Daoy (cell line): ENCODE measurements at places on chromosomes 12 and 14.

- DNase-seq: no peak
Observed at GRCh38 chr12:125687403-125687802, 622.2 kb downstream of the AACS start.

DNA sequence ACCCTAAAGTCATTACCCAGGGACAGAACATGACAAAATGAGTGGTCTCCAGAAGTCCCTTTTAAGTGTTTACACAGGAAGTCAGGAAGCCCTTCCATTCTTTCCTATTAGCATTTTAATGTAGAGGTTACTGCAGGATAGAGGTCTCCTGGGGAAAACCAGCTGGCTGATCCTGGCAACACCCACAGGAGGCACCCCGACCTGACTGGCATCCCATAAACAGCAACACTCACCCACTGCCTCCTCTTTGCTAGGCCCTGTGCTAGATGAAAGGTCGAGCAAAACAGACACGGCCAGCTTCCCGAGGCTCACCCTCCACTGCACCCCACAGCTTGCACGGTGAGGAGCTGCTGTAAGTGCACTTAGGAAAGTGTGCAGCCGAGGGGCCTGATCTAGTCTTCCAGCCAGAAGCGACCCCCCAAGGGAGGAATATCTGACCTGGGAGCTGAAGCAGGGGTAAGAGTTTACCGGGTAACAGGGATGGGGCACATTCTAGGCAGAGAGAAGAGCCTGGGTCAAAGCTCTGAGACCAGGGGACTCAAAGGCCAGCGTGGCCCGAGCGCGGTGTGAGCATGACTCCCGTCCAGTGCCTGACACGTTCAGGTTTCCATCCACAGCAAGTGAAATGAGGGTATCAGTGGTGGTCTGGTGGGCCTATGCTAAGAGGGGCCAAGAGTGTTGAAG, 9.0 kb downstream of the DAZAP2 start:
- DNase-seq: no peak

- no peak for DNase-seq
Observed at GRCh38 chr14:50308363-50308915, 3.6 kb downstream of the L2HGDH start.

- no peak for DNase-seq
Observed at GRCh38 chr14:23621204-23621931, 14.8 kb upstream of the DHRS2 start.

- no peak for DNase-seq
Observed at GRCh38 chr12:11905534-11905933, 165.2 kb upstream of the BCL2L14 start.

DNA sequence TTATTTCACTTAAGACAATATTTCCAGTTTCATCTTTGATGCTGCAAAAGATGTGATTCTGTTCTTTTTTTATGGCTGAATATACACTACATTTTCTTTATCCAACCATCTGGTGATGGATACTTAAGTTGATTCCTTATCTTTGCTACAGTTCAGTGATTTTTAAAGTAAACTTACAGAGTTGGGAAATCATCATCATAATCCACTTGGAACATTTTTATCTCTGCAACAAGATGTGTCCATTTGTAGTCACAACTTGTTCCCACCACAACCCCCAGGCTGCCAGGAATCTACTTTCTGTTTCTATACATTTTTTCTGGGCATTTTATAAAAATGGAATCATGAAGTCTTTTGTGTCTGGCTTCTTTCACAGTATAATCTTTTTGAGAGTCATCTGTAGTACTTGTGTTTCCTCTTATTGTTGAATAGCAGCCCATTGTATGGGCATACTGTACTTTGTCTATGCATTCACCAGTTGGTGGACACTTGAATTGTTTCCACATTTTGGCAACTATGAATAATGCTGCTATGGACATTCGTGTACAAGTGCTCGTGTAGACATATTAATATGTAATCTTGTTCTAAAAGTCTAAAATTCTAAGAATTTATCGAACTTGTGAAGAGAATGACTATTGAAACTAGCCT, 212.5 kb upstream of the DDHD1 start:
- DNase-seq: no peak

- DNase-seq: peak; percentile 70
Observed at GRCh38 chr12:115232455-115233156, 548.6 kb upstream of the TBX3 start.

- no peak for DNase-seq
Observed at GRCh38 chr14:99853206-99853605, 60.0 kb downstream of the EML1 start.

GRCh38 chr12:18267427-18268099, 6.2 kb downstream of the PIK3C2G start:
- DNase-seq: no peak

DNA sequence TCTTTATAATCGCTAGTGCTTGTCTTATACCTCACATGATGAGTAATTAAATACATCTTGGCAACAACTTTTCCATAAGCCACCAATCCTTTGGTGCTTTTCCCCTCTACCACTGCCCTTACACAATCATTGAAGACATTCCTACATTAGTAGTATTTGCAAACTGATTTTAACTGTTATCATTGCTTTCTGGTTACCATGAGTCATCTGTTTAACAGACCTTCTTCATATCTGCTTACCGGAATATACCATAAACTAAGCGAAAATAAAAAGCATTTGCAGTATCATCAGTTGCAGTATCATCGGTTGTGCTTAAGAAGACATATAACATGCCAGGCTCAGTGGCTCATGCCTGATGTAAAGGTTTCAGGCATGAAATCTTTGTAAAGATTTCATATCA, 54.8 kb upstream of the PLEKHA5 start:
- DNase-seq: no peak

GRCh38 chr12:47155457-47156166, 75.9 kb upstream of the AMIGO2 start:
- DNase-seq: peak; percentile 54

DNA sequence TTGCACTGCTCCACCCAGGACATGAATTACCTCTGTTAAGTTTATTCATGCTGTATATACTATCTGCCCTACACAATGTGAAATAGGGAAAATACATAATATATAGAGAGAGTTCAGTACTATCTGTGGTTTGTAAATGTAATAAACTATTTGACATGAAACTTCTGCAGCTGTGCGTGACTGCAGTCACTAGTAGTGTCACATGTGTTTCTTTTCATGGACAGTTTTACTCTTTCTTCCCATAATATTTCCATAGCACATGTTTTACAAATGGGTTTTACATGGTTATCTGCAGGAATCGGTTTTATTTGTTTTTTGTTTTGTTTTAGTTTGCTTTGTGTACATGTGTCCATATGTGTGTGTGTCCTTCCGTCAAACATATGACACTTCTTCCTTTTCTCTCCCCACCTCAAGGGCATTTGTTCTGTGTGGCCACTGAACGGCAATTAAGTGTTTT, 1644.1 kb upstream of the FLRT2 start:
- DNase-seq: no peak

- DNase-seq: no peak
Observed at GRCh38 chr12:29546000-29546399, 48.5 kb upstream of the OVCH1 start.

DNA sequence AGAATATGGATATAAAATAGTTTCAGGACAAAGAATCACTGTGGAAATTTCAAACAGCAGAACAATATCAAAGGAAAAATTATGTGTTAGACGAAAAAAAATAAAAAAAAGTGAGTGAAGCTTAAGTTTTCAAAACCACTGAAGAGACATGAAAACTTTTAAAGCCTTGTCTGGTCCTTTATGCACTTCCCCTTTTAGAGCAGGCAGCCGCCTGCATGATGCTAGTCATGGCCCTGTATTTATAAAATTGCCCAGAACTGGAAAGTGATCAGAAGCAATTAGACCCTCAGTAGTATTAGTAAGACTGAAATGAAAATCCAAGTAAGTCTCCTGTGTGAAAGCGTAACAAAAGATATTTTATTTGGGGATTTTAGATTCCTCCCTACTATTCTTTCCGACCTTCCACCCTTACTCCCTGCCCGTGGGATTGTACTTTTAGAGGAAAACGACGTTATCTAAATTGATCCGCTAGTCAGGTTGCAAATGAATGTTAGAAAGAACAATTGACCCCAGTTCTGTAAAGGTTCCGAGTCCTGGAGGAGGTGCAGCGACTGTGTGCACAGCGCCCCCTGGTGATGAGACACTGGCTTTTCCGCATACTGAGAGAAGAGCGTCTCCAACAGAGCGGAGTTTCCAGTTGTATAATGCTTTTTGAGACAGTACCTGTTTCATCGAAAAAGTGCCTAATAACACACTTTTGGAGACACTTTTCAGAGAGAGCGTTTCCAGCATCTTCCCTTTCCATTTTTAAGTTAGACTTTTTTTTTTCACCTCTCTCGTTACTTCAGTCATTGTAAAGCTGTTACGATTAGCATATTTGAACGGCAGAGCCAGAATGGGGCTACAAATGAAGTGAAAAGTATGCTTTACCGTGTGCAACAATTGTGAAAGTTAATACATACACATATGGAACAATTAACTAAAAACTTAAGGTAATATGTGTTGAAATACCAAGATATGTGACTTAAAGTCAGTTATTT, 12.4 kb downstream of the MGST1 start:
- DNase-seq: peak; percentile 78

DNA sequence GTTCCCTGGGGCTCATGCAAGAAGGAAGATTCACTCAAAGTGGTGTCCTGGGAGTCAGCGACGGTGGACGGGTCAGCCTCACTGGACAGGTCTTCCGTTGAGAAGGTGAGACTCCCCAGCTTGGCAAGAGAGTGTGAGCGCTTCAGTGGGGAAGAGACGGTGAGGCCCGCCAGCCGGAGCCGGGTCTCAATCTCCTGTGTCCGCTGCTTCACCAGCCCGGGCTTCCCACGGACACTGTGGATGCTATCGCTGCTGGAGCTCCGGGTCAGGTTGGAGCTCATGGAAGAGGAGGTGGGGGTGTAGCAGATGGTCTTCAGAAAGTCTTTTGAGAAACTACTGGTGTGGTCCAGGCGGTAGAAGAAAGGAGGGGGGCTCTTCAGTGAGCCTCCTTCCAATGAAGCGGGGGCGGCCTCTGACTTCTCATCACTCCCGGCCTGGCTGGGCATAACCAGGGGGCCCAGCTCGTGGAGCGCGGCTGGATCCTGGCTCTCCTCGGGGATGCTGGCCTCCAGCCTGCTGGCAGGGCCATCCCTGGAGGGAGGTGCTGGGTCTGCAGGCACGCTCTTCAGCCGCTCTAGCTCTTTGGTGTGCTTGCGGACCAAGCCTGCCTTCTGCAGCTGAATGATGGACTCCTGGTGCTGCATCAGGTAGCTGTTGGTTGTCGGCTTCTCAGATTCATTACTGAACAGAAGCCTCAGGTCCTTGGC, 56.9 kb upstream of the CORO1C start:
- no peak for DNase-seq

DNA sequence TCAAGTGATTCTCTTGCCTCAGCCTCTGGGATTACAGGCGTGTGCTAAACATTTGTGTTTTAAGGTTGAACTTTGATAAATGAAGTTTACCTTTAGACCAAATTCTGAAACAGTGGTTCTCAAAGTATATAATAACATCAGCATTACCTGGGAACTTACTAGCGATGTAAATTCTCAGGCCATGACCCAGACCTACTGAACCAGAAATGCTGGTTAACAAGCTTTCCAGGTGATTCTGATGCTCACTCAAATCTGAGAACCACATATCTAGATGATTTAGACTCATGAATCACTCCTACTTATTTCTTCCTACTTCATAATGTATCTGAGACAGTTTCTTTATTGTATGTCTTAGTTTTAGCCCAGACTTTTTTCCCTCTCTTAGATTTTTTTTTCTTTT, 43.6 kb downstream of the RAD51B start:
- no peak for DNase-seq

GRCh38 chr12:92988622-92989130, 59.6 kb upstream of the EEA1 start:
- no peak for DNase-seq

- DNase-seq: no peak
Observed at GRCh38 chr14:99691111-99691885, 7.2 kb downstream of the CYP46A1 start.

DNA sequence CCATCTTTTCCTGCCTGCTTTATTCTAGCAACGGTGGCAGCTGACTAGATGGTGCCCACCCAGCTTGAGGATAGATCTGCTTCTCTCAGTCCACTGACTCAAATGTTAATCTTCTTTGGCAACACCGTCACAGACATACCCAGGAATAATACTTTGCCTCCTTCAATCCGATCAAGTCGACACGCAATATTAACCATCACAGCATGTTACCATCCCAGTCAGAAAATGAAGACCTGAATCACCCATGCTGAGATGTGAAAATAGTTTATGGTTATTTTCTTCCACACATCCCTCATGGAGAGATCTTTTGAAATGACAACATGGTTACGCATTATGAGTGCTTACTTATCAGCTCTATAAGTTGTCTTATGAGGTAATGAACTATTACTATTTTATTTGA, 392.8 kb downstream of the SEC23A start:
- DNase-seq: no peak

DNA sequence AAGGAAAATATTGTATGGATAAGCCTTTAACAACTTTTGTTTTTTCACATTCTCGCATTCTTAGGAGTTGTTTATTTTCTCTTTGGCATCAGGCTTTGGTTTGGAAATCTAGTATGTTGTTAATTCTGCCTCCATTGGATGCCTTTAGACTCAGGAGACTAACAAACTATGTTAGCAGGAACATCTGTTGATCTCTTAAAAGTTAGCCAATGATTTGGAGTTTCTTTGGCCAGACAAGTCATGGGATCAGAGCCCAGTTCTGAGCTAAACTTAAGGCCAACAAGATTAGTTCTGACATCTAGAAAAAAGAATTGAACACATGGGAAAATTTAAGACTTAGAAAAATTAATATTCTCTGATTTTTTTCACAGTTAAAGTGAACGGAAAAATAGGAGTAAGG, 35.3 kb upstream of the STRAP start:
- DNase-seq: no peak

- no peak for DNase-seq
Observed at GRCh38 chr12:3229577-3229976, 152.4 kb downstream of the TSPAN9 start.

DNA sequence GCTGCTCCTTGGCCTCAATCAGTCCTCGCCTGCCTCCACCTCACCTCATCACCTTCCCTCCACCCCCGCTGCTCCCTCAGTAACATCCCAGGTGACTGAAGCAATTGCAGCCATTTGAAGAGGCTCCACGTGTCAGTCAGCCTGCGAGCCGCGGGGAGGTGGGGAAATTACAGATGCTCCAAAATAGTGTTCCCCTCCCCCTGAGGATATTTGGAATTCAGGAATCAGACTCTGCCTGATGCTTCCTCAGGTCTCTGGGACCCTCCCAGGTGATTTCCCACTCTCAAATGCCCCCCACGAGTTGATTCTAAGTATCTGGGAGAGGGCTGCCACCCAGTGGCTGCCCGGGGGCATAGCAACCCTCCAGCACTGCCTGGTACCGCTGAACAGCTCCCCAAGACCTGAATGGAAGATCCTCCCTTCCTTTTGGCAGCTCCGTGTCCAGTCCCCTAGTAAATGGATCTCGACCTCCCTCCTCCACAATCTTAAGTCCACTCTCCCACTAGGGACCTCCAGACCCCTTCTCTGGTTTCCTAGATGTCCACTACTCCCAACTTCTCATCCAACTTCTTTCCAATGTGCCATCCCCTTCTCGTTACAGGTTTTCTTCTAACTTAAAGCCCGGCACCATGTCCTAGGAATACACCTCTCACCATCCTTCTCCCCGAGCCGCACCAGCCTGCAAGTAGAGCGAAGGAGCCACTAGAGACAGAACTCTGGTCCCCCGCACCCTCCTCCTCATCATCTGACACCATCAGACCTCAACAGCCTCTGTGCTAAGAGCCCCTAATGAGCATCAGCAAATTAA, 1.4 kb upstream of the ASIC1 start:
- DNase-seq: peak; percentile 67
